ENCODE measurements at places on chromosomes 12 and 14. TPM values are rescaled to one million over a fixed set of nuclear protein-coding genes. Genes with fewer than 3 reads are reported as not detected.

CNTN1 gene
- total RNA-seq: not detected

KRT6C gene
- not detected for total RNA-seq

GLIPR1L1 gene
- not detected for total RNA-seq

MORN3 gene
- 0.34 TPM for total RNA-seq

KIF5A gene
- 3.4 TPM for total RNA-seq

FLRT2 gene
- not detected for total RNA-seq

C12orf42 gene
- total RNA-seq: not detected

DNA sequence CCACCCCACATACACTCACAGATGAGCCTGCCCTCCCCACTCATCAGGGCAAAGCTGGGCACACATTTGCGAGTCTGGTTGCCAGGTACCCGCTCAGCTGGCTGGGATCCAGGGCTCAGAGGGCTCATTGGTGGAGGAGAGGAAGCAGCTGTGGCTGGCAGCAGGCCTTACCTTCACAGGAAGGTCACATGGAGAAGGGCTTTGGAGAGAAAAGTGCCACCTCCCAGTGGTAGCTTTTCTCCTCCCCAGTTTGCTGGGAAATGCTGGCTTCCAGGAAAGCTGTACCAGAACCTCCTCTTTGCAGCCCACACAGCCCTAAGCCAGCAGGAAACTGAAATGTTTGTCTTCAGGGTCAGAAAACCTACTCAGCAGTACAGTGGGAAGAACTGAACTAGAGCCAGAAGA lies 55.6 kb downstream of the LGMN start:
- DNase-seq: no peak

DNA sequence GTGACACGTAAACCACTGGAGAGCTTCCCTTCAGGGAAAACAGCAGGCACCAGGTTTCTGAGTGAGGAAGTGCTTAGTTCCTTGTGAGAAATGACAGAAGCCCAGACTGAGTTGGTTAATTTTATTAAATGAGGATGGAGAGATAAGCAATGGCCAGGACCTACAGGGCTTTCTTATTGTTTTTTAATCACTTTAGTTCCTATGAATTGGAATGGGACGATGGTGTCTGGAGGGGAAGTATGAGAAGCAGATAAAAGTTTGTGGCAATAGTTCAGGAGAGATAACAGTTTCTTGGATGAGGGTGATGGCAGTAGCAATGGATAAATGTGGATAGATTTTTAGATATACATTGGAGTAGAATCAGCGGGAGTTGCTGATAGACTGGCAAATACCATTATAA lies 86.5 kb upstream of the PTPRR start:
- no peak for DNase-seq

- DNase-seq: no peak
These were observed 8.7 kb downstream of the SLC48A1 start for GRCh38 chr12:47781479-47782371.
